ENCODE measurements at places on chromosomes 1 and 21.

- H3K27ac ChIP-seq = peak overlapping the region; percentile 83
- no peaks in the 10 kb centered on the region for H3K36me3 ChIP-seq
- peak; percentile 83 for DNase-seq
- H3K4me1 ChIP-seq = peaks cover 41% of the 10 kb centered on the region
- H3K27me3 ChIP-seq = no peaks in the 10 kb centered on the region
Observed at GRCh38 chr1:84272401-84272800, 29.1 kb upstream of the SAMD13 start.

- H3K4me3 ChIP-seq = no peak overlapping the region
- no peaks in the 10 kb centered on the region for H3K27me3 ChIP-seq
Observed at GRCh38 chr21:33495743-33496142, 4.2 kb upstream of the DNAJC28 start.

DNA sequence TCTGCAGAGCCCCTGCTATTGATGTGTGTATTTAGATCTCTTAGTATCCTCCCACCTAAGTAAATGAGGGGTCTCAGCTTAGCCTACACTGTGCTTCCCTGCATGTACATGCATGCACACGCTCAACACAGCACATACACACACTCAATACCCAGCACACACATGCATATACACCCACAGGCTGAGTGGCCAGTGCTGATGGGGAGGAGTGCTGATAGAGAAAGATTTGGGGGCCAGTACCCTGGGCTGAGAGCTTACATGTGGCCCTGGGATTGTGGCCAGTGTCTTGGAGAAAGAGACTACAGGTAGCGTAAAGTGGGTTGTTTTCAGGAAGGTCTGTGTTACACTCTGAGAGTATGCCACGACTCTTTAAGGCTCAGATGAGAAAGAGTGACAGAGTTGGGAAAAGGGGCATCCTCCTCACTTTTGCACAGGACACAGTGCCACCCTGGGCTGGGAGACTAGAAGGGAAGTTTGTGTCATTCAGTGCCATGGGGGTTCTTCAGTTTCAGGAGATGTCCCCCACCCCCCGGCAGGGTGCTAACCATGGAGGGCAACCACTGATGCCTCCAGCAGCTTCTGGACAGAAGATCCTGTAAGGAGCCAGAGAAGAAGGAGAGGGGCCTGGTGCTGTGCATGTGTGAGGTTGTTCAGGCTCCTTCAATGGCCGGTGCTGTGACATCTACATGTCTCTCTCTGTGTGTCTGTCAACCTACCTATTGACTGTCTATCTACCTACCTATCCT is 166.8 kb downstream of the RHOU start:
- no peak overlapping the region for H3K4me3 ChIP-seq
- no peak overlapping the region for H3K27ac ChIP-seq
- DNase-seq = no peak
- H3K36me3 ChIP-seq = no peaks in the 10 kb centered on the region
- H3K4me1 ChIP-seq = peaks cover 20% of the 10 kb centered on the region

DNA sequence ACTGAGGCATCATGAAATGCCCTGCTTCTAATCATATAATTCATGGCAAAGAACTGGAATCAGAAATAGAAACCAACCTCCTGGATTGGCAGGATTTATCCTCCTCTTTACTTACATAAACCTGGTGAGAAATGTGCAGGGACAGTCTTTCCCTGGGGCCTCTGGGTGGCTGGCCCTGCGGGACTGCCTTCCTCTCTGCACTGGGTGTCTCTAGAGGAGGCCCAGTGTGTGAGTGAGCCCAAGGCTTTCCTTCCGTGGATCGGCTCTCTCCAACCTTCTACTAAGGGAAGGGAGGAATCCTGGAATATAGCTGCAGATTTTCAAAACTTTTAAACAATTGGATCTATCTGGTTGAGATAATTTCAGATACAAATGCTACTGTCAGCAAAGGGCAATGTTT is 11.4 kb upstream of the ATP1A1 start:
- H3K27me3 ChIP-seq = no peaks in the 10 kb centered on the region
- no peaks in the 10 kb centered on the region for H3K36me3 ChIP-seq
- H3K27ac ChIP-seq = peak overlapping the region; percentile 71
- H3K4me3 ChIP-seq = no peak overlapping the region
- no peak for DNase-seq

GRCh38 chr21:39004634-39005501 is 178.4 kb downstream of the PSMG1 start:
- no peaks in the 10 kb centered on the region for H3K36me3 ChIP-seq
- H3K27ac ChIP-seq = peak overlapping the region; percentile 78
- peaks cover 3% of the 10 kb centered on the region for H3K4me1 ChIP-seq

GRCh38 chr1:226605318-226605950 is 56.9 kb downstream of the STUM start:
- H3K4me1 ChIP-seq = peaks cover 2% of the 10 kb centered on the region
- H3K36me3 ChIP-seq = no peaks in the 10 kb centered on the region
- H3K27ac ChIP-seq = no peak overlapping the region
- no peak overlapping the region for H3K4me3 ChIP-seq

DNA sequence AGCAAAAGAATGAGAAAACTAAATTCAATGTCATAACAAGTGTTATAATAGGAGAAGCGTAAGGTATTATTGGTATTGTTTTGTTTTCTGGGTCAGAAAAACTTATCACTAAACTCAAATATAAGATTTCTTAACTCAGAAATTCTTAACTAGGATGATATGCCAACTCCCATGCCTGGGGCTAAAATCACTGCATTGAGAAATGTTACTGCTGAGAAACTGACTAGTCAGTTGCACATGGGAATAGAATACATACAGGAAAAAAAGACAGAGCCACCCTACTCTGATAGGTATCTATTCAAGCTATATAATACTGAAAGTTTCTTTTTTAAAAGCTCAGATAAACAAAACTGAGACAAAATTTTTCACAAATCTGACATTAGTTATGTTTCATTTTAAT is 56.3 kb downstream of the PRPF38A start:
- peaks cover 12% of the 10 kb centered on the region for H3K36me3 ChIP-seq
- H3K27ac ChIP-seq = no peak overlapping the region
- DNase-seq = no peak
- H3K4me1 ChIP-seq = no peaks in the 10 kb centered on the region
- no peaks in the 10 kb centered on the region for H3K27me3 ChIP-seq
- H3K4me3 ChIP-seq = no peak overlapping the region

DNA sequence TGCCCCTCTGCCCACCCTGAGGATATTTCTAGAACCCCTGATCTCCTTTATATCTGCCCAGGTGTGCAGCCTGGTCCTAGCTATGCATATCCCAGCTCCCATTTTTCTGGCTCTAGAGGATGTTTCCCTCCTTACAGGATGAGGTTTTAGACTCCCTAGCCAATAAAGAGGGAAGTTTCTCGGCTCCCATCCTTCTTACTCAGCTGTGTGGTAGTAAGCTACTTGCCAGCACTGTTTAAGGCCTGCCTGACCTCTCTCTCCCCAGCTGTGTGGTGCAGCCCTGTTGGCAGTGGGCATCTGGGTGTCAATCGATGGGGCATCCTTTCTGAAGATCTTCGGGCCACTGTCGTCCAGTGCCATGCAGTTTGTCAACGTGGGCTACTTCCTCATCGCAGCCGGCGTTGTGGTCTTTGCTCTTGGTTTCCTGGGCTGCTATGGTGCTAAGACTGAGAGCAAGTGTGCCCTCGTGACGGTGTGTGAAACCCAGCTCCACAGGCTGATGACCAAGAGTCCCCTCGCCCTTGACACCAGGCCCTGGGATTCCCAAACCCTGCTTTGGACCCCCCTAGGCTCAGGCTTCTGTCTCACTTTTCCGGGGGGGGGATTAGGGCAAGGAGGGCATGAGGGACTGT is 7.8 kb upstream of the P3R3URF start:
- H3K4me3 ChIP-seq = no peak overlapping the region
- DNase-seq = no peak
- peaks cover 18% of the 10 kb centered on the region for H3K36me3 ChIP-seq
- peaks cover 83% of the 10 kb centered on the region for H3K4me1 ChIP-seq
- no peaks in the 10 kb centered on the region for H3K27me3 ChIP-seq
- peak overlapping the region; percentile 96 for H3K27ac ChIP-seq

- DNase-seq = no peak
- no peak overlapping the region for H3K4me3 ChIP-seq
- no peak overlapping the region for H3K27ac ChIP-seq
- no peaks in the 10 kb centered on the region for H3K36me3 ChIP-seq
- no peaks in the 10 kb centered on the region for H3K4me1 ChIP-seq
Observed at GRCh38 chr1:41502912-41503311, 18.4 kb upstream of the EDN2 start.

All from large intestine (tissue), 12 donors.